Activated naive CD4-positive, alpha-beta T cell (primary cell): ENCODE measurements at places on chromosomes 2 and 18.

- DNase-seq, result no peak
Observed at GRCh38 chr18:11327391-11328009, 178.1 kb upstream of the PIEZO2 start.

- no peak for DNase-seq
Observed at GRCh38 chr2:205427112-205427511, 255.2 kb upstream of the NRP2 start.

- DNase-seq, result no peak
Observed at GRCh38 chr2:236833501-236834073, 252.1 kb upstream of the COPS8 start.

DNA sequence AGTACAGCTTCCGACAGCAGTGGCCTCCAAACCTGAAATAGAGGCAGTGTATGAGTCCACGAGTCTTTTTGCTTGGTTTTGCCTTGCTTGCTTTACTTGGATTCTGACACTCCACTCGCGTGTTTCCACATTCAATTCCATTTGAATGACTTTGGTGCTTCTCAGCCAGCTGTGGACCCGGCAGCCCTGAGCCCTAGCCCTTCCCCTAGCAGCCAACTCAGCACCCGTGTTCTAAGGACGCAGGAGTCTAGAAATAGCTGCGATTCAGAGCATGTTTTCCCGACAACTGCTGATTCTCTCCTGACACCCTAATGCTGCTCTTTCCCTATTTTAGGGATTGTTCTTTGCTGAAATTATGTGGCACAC is 20.6 kb downstream of the LRRFIP1 start:
- no peak for DNase-seq

- DNase-seq, result no peak
Observed at GRCh38 chr2:161990741-161991140, 83.3 kb downstream of the DPP4 start.

GRCh38 chr2:216503159-216503629 is 4.5 kb downstream of the RPL37A start:
- DNase-seq, result no peak

GRCh38 chr2:171824086-171824485 is 70.0 kb downstream of the SLC25A12 start:
- no peak for DNase-seq

DNA sequence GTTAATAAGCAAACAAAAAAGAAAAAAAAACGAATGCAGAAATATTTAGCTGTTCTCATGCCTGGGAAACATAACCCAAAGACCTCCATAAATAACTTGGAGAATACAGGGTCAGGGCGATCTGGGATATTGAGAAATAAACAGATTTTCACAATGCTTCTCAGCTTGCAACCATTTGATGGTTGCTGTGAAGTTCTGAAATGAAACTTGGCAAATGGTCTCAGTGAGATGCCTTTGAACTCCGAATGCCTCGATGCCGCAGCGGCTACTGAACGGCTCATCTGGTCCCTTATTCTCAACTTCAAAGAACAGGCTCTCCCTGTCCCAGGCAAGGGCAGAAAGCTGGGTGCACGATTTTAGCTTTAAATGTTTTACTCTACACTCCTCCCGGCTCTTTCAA is 78.1 kb downstream of the ZNF516 start:
- no peak for DNase-seq

- DNase-seq, result no peak
Observed at GRCh38 chr2:18741895-18742732, 152.7 kb upstream of the NT5C1B start.

- no peak for DNase-seq
Observed at GRCh38 chr2:136235546-136235945, 117.6 kb upstream of the CXCR4 start.

GRCh38 chr2:129078548-129078947 is 759.9 kb upstream of the HS6ST1 start:
- DNase-seq, result no peak

DNA sequence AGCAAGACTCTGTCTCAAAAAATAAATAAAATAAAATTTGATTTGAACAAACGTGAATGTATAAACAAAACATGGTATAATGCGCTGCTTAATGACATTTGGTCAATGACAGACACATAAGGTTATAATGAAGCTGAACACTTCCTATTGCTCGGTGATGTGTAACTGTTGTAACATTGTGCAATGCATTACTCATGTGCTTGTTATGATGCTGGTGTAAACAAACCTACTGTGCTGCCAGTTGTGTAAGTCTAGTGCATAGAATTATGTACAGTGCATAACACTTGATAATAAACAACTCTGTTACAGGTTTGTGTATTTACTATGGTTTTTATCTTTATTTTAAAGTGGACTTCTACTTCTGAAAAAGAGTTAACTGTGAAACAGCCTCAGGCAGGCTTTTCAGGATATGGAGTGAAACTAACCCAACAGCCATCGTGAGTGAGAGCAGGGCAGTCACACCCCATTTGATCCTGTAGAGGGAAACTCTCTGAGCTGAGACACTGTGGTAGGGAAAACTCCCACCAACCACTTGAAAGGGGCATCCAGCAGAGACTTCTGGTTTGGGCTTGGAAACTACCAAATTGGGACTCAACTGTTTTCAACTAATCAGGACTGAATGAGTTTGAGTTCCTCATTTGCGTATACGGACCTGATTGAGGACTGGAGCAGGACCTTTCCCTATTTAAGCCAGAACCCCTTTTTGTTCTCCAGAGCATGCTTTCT is 8.7 kb upstream of the RPRD1A start:
- DNase-seq, result no peak

- no peak for DNase-seq
Observed at GRCh38 chr2:2886922-2887321, 490.7 kb downstream of the EIPR1 start.

- DNase-seq, result no peak
Observed at GRCh38 chr18:34511435-34511834, 198.7 kb upstream of the DTNA start.

DNA sequence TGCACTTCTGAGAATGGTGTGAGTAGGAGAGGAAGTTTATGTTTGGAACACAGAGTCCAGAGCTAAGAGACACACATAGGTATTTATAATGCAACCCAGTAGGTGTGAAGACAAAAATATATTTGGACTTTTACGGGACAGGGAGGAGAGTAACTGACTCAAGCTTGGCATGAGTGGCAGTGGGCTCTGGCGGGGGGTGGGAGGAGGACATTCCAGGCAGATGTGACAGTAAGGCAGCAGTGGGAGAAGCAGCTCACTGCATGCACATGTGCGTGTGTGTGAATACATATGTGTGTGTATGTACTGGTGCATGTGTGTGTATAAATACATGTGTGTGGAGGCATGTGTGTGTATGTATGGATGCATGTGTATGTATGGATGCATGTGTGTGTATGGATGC is 51.4 kb downstream of the DCDC2C start:
- no peak for DNase-seq

DNA sequence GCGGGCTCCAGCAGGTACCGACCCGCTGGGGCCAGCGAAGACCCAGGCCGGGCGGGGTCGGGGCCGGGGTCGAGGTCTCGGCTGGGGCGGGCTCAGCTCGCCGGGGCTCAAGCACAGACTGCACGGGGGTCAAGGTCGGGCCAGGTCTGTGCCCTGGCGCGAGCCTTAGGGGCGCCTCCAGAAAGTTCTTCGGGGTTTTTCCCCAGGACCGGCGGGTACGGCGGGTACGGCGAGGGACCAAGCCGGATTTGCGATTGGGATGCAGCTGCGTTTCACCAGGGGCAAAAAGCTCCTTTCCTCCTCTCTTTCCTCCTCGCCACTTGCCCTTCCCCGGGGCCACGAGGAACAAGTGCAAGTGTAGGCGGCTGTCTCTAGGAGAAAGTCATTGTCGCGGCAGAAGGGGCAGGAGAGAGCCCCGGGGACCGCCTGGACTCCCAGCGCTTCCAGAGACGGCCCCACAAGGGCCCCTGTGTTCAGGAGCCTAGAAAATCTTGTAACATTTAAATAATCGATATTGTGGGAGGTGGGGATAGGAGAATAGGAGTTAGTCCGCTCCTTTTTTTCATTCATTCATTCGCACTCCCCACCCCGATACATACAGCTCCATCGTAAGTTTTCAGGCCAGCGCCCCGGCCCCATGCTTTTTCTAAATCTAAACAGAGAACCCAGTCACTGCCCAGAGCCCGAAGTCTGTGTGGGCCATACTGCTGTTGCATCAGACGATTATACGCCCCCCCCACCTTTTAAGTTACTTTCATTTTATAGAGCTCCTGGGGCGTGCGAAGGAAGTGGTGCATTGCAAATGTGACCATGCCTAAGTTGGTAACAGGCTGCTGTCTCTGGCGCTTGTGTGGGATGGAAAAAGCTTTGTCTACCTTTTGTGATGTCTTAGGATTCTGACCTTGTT is 679 bp downstream of the PMAIP1 start:
- DNase-seq, result peak; percentile 23

DNA sequence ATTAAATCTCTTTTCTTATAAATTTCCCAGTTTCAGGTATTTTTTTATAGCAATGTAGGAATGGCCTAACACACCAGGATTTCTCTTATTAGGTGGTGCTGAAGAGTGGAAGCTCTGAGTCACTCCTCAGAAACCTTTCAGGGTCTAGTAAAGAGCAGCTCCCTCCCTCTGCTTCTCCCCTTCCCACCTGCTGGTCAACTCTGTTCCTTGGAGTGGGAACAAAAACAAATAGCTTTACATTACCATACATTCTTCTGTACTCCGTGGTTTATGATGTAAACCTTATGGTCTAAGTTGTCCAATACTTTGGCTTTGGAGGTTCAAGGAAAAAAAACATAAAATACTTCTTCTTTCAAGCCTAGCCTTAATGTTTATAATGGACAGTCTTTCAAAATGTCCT is 2.7 kb upstream of the IL1R1 start:
- DNase-seq, result no peak

GRCh38 chr2:232659359-232659758 is 26.0 kb downstream of the EFHD1 start:
- no peak for DNase-seq

DNA sequence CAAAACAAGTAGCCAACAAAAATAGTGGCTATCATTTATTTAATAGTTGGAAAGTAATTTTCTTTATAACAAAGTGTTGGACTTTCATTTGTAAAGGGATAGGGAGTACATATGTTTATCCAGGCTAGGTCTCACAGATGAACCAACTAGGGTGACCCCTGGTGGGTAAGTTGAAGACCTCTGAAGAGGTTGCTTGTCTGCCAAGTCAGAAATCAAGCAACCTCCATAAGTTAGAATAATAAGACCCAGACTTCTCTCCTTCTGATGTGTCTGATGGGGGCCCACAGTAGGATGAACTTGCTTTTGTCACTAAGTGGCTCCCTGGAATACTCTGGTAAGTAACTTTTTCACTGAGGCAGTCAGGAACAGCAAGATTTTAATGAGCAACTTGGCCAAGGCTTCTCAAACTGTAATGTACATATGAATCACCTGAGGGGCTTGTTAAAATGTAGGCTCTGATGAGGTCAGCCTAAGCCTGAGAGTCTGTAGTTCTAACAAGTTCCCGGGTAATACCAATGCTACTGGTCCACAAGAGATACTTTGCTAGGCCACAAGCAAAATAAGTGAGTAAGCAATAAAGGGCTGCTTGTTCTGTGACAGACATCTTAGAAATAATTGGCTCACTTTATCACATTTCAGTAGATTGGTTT is 319.6 kb downstream of the PIK3C3 start:
- no peak for DNase-seq

GRCh38 chr2:1800716-1801388 is 56.5 kb upstream of the PXDN start:
- DNase-seq, result no peak

GRCh38 chr18:26981360-26982082 is 116.0 kb upstream of the AQP4 start:
- no peak for DNase-seq

GRCh38 chr18:21049306-21049705 is 62.3 kb downstream of the ROCK1 start:
- DNase-seq, result no peak

DNA sequence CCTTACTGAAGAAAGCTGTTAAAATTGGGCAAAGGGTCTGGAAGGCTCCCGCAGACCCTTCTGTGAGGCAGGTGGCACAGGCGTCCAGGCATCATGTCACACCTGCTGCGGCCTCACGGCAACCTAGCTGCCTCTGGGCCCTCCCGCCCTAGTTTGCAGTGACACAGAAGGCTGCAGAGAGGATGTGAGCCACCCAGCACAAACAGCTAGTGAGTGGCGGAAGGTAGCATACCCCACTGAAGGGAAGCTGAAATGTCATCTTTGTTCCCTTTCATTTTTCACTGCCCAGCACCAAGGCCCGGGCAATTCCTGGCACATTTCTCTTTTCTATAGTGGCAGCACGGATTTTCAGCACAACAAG is 53.8 kb downstream of the TRAPPC12 start:
- no peak for DNase-seq

DNA sequence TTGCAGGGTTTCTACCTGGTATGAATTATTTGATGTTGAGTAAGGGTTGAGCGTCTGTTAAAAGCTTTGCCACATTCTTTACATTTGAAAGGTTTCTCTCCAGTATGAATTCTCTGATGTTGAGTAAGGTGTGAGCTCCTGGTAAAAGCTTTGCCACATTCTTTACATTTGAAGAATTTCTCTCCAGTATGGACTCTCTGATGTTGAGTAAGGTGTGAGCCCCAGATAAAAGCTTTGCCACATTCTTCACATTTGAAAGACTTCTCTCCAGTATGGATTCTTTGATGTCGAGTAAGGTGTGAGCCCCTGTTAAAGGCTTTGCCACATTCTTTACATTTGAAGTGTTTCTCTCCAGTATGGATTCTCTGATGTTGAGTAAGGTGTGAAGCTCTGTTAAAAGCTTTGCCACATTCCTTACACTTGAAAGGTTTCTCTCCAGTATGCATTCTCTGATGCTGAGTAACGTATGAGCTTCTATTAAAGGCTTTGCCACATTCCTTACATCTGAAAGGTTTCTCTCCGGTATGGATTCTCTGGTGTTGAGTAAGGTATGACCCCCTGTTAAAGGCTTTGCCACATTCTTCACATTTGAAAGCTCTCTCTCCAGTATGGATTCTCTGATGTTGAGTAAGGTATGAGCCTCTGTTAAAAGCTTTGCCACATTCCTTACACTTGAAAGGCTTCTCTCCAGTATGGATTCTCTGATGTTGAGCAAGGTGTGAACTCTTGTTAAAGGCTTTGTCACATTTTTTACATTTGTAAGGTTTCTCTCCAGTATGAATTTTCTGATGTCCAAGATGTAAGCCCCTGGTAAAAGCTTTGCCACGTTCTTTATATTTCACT is 27.1 kb downstream of the ZNF519 start:
- DNase-seq, result no peak

DNA sequence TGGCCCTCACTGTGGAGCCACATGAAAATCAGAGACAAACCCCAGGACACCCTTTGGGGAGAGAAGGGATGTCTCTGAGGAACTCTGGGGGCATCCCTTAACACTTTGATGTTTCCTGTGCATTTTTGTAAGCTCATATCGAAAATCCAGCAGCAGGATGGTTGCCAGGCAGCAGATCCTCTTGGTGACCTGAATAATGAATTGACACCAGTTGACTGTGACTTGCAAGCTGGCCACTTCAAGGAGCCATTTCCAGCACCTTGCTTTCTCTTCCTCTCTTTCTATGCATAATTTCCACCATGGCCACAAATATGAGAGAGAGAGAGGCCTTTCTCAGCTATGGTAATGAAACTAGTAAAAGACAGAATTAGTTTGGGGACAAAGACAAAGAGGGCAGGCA is 91.7 kb downstream of the NRP2 start:
- DNase-seq, result no peak

GRCh38 chr2:218003981-218004419 is 1.2 kb upstream of the TNS1 start:
- no peak for DNase-seq
